Activated CD4-positive, alpha-beta T cell treated with anti-CD3 and anti-CD28 coated beads, Interleukin-2, Interleukin-4, amounts not matched to agents 100 ng/mL and 50 ng/mL, durations not matched to agents 16 hours and 8 hours (primary cell): ENCODE measurements at places on chromosomes 2 and 18.

GRCh38 chr2:42249887-42250286, 80.7 kb downstream of the EML4 start:
- DNase-seq = no peak

- peak; percentile 45 for DNase-seq
These were observed 883 bp downstream of the SMCHD1 start for GRCh38 chr18:2656237-2656980.

DNA sequence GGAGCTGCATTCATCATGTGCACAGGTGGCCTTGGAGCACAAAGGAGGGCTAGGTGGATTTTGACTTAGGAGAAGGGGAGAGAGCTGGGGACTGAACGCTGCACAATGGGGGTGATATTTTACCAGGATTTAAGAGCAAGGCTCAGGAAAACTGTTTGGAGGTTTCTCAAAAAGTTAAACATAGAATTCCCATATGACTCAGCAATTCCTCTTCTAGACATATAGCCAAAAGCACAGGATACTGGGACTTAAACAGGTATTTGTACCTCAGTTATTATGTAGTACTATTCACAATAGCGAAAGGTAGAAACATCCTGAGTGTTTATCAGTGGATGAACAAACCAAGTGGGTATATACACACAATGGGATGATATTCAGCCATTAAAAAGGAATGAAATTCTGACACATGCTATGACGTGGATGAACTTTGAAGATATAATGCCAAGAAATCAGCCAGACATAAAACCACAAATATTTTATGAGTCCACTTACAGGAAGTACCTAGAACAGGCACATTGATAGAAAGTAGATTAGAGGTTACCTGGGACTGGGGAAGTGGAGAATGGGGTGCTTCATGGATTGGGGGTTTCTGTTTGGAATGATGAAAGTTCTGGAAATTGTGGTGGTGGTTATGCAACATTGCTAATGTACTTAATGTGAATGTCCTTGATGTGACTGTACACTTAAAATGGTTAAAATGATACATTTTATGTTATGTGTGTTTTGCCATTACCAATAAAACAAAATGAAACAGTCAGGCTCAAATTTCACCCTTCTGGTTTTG, 216.9 kb downstream of the HAUS1 start:
- no peak for DNase-seq

DNA sequence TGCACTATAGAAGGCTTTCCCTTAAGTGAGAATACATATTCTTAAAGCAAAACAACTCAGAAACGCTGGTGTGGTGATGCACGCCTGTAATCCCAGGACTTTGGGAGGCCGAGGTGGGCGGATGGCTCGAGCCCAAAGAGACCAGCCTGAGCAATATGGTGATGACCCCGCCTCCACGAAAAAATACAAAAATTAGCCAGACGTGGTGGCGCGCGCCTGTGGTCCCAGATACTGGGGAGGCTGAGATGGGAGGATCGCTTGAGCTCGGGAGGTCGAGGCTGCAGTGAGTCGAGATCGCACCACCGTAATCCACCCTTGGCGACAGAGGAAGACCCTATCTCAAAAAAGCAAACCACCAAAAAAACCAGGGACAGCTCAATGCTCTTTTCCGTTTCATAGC, 750 bp upstream of the CCDC150 start:
- DNase-seq = no peak
